ENCODE measurements at places on chromosomes 5 and 9. TPM values are rescaled to one million over a fixed set of nuclear protein-coding genes. Genes with fewer than 3 reads are reported as not detected.

SLC36A2 gene
- total RNA-seq = not detected

- no peak for DNase-seq
- no peak overlapping the region for H3K4me3 ChIP-seq
- H3K4me1 ChIP-seq = no peaks in the 10 kb centered on the region
- H3K27ac ChIP-seq = no peak overlapping the region
Observed at GRCh38 chr5:149596712-149597111, 15.4 kb downstream of the ARHGEF37 start.

DNA sequence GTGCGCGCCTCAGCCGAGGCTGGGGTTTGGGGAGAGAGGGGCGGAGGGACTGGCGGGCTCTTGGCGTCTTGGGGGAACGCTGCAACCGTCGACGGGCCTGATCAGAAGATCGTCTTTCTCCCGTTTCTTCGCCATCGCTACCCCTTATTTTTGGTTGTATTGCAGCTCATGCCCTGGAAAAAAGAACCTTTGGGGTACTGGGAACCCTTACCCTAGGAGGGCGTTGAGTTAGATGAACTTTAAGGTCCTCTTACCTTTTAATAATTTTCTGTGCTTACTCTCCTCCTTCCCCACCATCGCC is 719 bp downstream of the PAIP2 start:
- peaks cover 19% of the 10 kb centered on the region for H3K4me1 ChIP-seq
- peaks cover 7% of the 10 kb centered on the region for H3K27me3 ChIP-seq
- DNase-seq = no peak
- H3K36me3 ChIP-seq = no peaks in the 10 kb centered on the region

- no peak overlapping the region for H3K4me3 ChIP-seq
- H3K36me3 ChIP-seq = no peaks in the 10 kb centered on the region
- no peak overlapping the region for H3K27ac ChIP-seq
- H3K4me1 ChIP-seq = peaks cover 5% of the 10 kb centered on the region
Observed at GRCh38 chr9:105911104-105911911, 217.0 kb downstream of the TMEM38B start.

DNA sequence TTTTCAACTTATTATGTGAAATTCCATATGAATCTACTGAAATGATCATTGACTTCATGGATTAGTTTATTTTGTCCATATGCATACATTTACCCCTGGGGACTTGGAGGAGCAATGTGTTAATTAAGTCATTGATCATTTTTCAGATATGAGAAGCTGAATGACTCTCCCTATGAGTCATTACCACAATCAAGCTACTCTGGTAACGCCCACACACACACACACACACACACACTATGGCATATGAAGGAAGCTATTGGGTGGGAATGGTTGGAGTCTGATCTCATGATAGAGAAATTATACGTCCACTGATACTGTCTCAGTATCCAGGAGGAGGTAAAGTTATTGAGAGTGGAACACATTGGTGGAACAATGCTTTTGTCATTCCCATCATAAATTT is 528.9 kb downstream of the AGTPBP1 start:
- peaks cover 6% of the 10 kb centered on the region for H3K4me1 ChIP-seq
- H3K27me3 ChIP-seq = peaks cover 3% of the 10 kb centered on the region
- no peak for DNase-seq
- no peak overlapping the region for H3K27ac ChIP-seq
- H3K36me3 ChIP-seq = no peaks in the 10 kb centered on the region
